Endothelial cell of umbilical vein (primary cell): ENCODE measurements at places on chromosomes 3 and 15. TPM values are rescaled to one million over a fixed set of nuclear protein-coding genes. Genes with fewer than 3 reads are reported as not detected.

The ARPIN gene
- total RNA-seq: 18.7 and 23.3 TPM in 2 replicates

The OCA2 gene
- total RNA-seq: not detected in 2 replicates

The RFX7 gene
- total RNA-seq: 23.0 and 25.9 TPM in 2 replicates

The ALAS1 gene
- total RNA-seq: 45.1 and 48.1 TPM in 2 replicates

The MYO5A gene
- 87.9 and 91.9 TPM in 2 replicates for total RNA-seq

The IQSEC1 gene
- 15.5 and 18.0 TPM in 2 replicates for total RNA-seq

The CD200 gene
- total RNA-seq: 7.2 and 8.2 TPM in 2 replicates

The HTR3E gene
- total RNA-seq: not detected in 2 replicates

- H3K27ac ChIP-seq: no peak overlapping the region
- no peaks in the 10 kb centered on the region for H3K27me3 ChIP-seq
- DNase-seq: no peak
- H3K4me3 ChIP-seq: no peak overlapping the region
Measured at GRCh38 chr3:2516762-2517441, 418.2 kb downstream of the CNTN4 start.

DNA sequence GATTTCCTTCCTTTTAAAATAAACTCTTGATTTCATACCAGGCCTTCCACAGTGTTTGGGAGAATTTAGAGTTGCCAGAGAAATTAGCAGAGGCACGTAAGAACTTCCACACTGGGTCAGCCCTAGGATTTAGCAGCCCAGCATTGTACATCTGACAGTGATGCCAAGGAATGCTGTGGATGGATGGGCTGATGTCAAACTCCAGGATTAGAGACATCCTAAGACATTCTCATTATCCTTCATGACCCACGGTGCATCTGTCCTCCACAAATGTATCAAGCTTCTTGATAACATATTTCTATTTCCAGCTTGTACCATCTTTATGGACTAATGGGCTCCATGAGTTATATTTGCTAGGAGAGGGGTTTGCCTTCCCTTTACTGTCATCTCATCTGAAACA, 8.0 kb upstream of the TPM1 start:
- no peaks in the 10 kb centered on the region for H3K4me1 ChIP-seq
- H3K27me3 ChIP-seq: no peaks in the 10 kb centered on the region
- H3K36me3 ChIP-seq: no peaks in the 10 kb centered on the region

GRCh38 chr3:185983495-185984141, 45.8 kb upstream of the TRA2B start:
- H3K4me1 ChIP-seq: peaks cover 6% of the 10 kb centered on the region
- no peak overlapping the region for H3K4me3 ChIP-seq
- no peaks in the 10 kb centered on the region for H3K36me3 ChIP-seq
- no peaks in the 10 kb centered on the region for H3K27me3 ChIP-seq

GRCh38 chr15:72117486-72118016, 399 bp downstream of the MYO9A start:
- peaks cover 18% of the 10 kb centered on the region for H3K4me1 ChIP-seq
- DNase-seq: peak; percentile 88
- H3K27me3 ChIP-seq: no peaks in the 10 kb centered on the region
- H3K36me3 ChIP-seq: no peaks in the 10 kb centered on the region

DNA sequence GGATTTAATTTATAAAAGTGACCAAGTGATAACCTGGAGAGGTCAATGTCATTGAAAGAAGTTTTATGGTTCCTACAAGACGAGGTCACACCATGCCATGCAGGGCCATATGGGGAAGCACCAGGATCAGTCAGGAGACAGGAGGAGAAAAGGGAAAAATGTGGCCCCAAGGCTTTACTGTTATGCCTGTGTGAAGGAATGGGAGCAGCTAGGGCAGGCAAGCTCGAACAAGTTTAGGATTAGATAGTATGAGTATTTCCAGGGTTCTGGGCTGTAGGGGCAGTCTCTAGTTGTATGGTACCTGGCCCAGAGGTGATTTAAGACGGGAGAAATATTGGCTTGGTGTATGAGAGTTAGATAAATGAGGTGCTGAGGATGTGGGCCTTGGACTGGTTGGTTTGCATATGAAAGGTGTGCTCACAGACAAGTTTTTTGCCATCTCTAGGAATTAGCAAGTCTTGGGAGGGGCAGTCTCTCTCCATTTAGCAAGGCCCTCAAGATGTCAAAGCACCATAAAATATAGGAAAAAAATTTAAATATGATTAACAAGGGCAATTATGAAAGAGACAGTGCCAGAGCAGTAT, 36.3 kb upstream of the DCLK3 start:
- no peaks in the 10 kb centered on the region for H3K36me3 ChIP-seq
- H3K4me3 ChIP-seq: no peak overlapping the region
- DNase-seq: no peak

- peak; percentile 46 for DNase-seq
- H3K4me3 ChIP-seq: no peak overlapping the region
- peaks cover 34% of the 10 kb centered on the region for H3K4me1 ChIP-seq
- H3K27ac ChIP-seq: no peak overlapping the region
Measured at GRCh38 chr3:11553436-11554235, 90.1 kb downstream of the VGLL4 start.

DNA sequence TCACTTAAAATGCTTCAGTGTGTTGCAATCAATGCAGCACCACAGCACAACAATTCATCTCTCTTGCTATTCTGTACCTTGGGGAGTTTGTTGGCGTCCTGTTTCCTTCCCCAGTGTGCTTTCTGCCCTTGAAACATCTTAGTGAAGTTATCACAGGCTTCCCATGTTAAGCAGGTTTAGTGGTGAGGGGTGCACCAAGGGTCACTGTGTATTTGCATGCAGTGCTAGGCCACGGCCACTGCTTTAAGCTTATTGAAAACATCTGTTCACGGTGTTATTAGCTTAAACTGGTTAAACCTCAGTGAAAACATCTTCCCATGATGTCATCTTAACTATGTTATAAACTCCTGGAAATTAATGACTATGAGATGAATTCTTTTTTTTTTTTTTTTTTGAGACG, 217.3 kb upstream of the GOLIM4 start:
- H3K27me3 ChIP-seq: no peaks in the 10 kb centered on the region
- DNase-seq: no peak
- H3K36me3 ChIP-seq: no peaks in the 10 kb centered on the region
- no peaks in the 10 kb centered on the region for H3K4me1 ChIP-seq
- H3K4me3 ChIP-seq: no peak overlapping the region

- no peak overlapping the region for H3K4me3 ChIP-seq
- H3K27me3 ChIP-seq: no peaks in the 10 kb centered on the region
- H3K36me3 ChIP-seq: no peaks in the 10 kb centered on the region
- H3K27ac ChIP-seq: no peak overlapping the region
- H3K4me1 ChIP-seq: peaks cover 30% of the 10 kb centered on the region
Measured at GRCh38 chr3:56879436-56880215, 77.9 kb upstream of the ARHGEF3 start.

DNA sequence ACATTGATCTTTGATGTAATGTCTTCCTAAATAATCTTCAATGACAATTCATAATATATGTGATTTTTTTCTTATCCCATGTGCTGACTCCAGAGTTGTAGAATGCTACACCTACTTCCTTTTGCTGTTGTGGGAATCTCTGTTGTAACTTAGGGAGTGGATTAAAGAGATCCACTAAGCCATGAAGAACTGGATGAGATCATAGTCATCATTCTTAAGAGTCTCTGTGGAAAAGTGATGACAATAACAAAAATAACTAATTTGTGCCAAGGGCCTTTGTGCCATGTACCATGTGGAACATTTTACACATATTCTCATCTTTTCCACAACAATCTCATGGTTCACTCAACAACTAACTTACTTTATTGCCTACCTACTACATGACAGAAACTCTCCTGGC, 162.9 kb upstream of the PDZRN3 start:
- H3K4me1 ChIP-seq: peaks cover 10% of the 10 kb centered on the region
- H3K27ac ChIP-seq: no peak overlapping the region
- H3K36me3 ChIP-seq: no peaks in the 10 kb centered on the region
- no peak overlapping the region for H3K4me3 ChIP-seq
- no peak for DNase-seq

GRCh38 chr3:20055842-20056241, 15.6 kb downstream of the KAT2B start:
- DNase-seq: peak; percentile 17
- no peak overlapping the region for H3K27ac ChIP-seq
- no peak overlapping the region for H3K4me3 ChIP-seq

DNA sequence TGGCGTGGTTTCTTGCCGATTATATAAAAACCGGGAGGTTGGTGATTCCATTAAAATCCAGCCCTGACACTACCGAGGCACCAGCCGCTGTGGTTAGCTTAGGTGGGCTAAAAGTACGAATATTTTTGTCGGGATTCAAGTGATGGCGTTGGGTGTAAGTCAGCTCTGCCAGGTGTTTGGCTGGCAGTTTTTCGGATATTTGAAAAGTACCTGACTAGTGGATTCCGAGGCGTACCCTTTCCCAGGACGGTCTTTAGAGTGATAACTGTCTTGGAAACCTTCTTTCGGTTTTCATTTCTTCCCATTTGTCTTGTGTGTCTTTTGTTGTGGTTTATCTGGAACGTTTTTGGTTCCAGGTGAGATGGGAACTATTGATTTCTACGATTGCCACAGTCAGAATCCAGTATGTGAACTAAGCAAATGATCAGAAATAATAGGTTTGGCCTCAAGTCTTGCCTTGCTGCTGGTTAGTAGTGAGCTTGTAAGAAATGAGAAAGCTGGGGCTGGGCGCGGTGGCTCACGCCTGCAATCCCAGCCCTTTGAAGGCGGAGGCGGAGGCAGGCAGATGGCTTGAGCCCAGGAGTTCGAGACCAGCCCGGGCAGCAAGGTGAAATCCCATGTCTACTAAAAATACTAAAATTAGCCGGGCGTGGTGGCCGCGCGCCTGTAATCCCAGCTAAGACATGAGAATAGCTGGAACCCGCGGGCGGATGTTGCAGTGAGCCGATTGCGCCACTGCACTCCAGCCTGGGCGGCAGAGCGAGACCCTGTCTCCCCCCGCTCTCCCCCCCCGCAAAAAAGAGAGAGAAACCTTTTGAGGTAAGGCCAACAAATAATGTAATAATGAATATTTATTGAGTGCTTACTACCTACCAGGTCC, 1.4 kb downstream of the FYTTD1 start:
- DNase-seq: peak; percentile 57
- H3K27me3 ChIP-seq: no peaks in the 10 kb centered on the region
- no peaks in the 10 kb centered on the region for H3K36me3 ChIP-seq
- peak overlapping the region; percentile 59 for H3K4me3 ChIP-seq
- peak overlapping the region; percentile 35 for H3K27ac ChIP-seq
- H3K4me1 ChIP-seq: peaks cover 13% of the 10 kb centered on the region

DNA sequence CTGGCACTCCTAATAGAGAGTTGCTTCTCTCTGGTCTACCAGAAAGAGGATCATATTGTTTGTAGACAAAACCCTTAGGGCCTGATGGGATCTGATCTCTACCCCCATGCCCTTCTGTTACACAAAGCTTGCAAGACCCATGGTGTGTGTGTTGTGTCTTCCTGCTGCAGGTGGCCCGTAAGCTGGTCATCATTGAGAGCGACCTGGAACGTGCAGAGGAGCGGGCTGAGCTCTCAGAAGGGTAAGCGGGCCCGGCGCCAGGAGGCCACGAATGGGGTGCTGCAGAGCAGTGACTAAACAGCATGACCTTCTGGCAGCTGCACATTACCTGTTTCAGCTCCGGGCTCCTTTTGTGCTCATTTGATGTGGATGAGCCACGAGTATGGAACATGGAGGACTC, 18.2 kb downstream of the TPM1 start:
- H3K4me1 ChIP-seq: peaks cover 3% of the 10 kb centered on the region
- no peak overlapping the region for H3K27ac ChIP-seq
- H3K36me3 ChIP-seq: peaks cover 56% of the 10 kb centered on the region
- H3K4me3 ChIP-seq: no peak overlapping the region

- no peaks in the 10 kb centered on the region for H3K36me3 ChIP-seq
- no peak overlapping the region for H3K27ac ChIP-seq
- no peak for DNase-seq
- H3K27me3 ChIP-seq: no peaks in the 10 kb centered on the region
- H3K4me3 ChIP-seq: no peak overlapping the region
Measured at GRCh38 chr3:41853540-41854196, 108.2 kb downstream of the ULK4 start.

DNA sequence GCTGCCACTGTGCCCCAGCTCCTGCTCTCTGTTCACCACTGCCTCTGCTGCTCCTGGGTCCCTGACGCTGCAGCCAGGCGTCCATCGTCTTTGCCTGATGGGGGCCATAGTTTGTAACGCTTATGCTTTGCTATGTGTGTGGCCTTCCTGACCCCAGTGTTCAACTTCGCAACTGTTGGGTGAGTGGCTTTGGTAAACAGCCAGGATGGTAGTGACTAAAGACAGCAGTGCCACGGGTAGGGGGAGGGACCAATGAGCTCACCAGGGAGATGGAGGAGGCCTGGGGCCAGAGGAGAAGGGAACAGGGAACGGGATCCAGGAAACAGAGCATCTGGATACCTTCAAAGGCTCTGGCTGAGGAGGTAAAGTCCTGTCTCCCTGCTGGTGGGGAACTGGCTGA, 75.9 kb upstream of the ALDH1L1 start:
- peaks cover 3% of the 10 kb centered on the region for H3K27me3 ChIP-seq
- no peak overlapping the region for H3K4me3 ChIP-seq
- H3K27ac ChIP-seq: no peak overlapping the region

DNA sequence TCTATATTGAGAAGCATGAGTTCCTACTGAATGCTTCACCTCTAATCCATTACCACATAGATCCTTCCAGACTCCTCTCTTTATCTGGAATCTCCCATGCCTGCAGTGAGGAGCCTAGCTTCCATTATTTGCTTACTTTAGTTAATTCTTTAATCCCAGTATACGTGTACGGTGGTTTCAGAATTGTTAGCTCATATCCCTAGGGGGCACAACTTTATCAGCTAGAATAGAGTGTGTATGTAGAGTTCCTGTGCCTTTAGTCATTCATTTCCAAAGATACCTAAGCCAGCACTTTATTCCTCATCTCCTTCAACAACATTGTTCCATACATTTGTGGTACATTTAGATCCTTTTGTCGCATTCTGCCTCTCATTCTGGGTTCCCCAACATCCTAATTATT, 226.0 kb downstream of the TJP1 start:
- peak; percentile 26 for DNase-seq
- H3K27me3 ChIP-seq: peaks cover 2% of the 10 kb centered on the region
- H3K36me3 ChIP-seq: no peaks in the 10 kb centered on the region

GRCh38 chr3:101388706-101389105, 68.3 kb upstream of the IMPG2 start:
- H3K27ac ChIP-seq: no peak overlapping the region
- no peaks in the 10 kb centered on the region for H3K4me1 ChIP-seq
- no peak for DNase-seq
- H3K36me3 ChIP-seq: no peaks in the 10 kb centered on the region
- H3K27me3 ChIP-seq: no peaks in the 10 kb centered on the region
- no peak overlapping the region for H3K4me3 ChIP-seq

GRCh38 chr3:187403768-187404288, 35.6 kb downstream of the RTP4 start:
- H3K4me1 ChIP-seq: peaks cover 3% of the 10 kb centered on the region
- no peaks in the 10 kb centered on the region for H3K27me3 ChIP-seq
- no peak overlapping the region for H3K27ac ChIP-seq
- no peak overlapping the region for H3K4me3 ChIP-seq
- DNase-seq: peak; percentile 88

GRCh38 chr3:96622878-96623277, 191.5 kb upstream of the EPHA6 start:
- H3K4me1 ChIP-seq: no peaks in the 10 kb centered on the region
- H3K27me3 ChIP-seq: no peaks in the 10 kb centered on the region
- no peak overlapping the region for H3K27ac ChIP-seq
- DNase-seq: no peak
